Fibroblast of pulmonary artery (primary cell): ENCODE measurements at places on chromosomes 1 and 21.

GRCh38 chr1:154747380-154747739, 122.7 kb downstream of the KCNN3 start:
- no peak for DNase-seq

DNA sequence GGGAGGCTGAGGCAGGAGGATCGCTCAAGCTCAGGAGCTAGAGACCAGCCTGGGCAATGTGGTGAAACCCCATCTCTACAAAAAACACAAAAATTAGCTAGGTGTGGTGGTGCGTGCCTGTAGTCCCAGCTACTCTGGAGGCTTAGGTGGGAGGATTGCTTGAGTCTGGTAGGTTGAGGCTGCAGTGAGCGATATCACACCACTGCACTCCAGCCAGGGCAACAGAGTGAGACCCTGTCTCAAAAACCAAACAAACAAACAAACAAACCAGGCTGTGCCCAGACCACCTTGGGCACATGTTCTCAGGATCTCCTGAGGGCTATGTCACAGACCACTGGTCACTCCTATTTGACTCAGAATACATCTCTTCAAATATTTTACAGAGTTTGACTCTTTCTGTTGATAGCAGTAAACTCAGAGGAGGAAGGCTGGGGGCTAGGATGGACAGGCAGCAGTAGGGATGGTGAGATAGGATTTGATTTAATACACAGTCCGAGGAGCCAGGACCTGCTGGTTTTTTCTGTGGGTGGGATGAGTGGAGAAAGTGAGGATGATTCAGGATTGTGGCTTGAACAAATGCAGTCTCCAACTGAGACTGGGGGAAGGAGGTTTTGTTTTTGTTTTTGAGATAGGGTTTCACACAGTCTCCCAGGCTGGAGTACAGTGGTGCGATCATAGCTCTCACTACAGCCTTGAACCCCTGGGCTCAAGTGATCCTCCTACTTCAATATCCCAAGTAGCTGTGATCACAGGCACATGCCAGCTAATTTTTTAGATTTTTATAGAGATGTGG, 46.5 kb downstream of the OLFML3 start:
- no peak for DNase-seq

- no peak for DNase-seq
Measured at GRCh38 chr1:9247894-9248293, 13.3 kb downstream of the H6PD start.

- no peak for DNase-seq
Measured at GRCh38 chr1:154352245-154352580, 26.9 kb downstream of the ATP8B2 start.

DNA sequence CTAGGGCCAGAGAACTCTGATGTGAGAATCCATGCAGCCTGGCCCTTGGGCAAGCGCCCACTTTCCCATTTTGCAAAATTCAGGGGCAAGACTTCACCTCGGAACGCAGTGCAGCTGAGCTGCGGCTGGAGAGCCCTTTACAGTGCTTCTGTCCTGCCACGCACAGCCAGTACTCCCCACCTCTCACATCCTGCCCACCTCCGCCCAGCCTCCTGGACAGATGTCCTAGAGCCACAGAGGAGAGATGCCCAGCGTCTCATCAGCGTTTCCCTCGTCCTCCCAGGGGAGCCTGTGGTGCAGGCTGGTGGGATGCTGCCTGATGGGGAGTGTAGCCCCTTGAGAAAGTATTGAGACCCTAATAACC, 29.6 kb downstream of the RUNX3 start:
- DNase-seq: no peak

- no peak for DNase-seq
Measured at GRCh38 chr1:47257224-47257623, 25.2 kb upstream of the TAL1 start.

DNA sequence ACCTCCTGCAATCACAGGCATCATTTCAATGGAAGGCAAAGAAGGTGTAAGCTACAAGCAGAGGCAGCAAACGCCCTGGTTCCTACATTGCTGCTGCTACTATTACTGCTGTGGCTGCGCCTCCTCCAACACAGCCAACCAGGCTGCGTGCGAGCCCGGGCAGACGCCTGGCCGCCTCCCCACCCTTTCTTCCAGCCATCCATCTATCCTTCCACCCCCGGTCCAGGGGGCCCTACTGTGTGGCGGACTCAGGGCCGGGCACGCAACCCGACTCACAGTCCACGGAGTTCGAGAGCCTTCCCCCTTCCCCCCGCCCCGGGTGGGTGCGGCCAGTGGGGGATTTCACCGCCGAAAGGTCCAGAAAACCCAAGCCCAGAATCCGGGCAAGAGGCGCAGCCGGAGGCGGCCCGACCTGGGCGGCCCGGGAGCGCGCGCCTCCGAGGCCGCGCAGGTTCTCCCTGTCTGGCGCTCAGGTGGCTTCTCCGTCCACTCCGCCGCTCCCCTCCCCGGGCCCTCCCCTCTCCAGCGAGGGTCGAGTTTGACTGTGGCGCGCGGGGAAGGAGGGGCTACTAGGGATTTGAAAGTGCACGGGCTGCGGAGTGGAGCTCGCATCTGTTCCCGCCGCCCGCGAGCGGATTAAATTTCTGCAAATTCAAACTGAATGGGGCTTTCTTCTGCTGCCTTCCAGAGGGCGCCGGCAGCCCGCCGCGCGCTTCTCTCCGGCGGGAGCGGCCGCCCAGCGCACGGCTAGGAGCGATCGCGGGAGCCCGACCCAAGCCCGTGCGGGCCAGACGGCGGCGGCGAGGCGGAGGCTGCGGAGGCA, at the start of gene HUNK:
TSS of gene HUNK (plus strand) at position 569 of the 823 bp plus-strand sequence. CDS start 655 bp downstream, outside the sequence.
- DNase-seq: peak; percentile 7

DNA sequence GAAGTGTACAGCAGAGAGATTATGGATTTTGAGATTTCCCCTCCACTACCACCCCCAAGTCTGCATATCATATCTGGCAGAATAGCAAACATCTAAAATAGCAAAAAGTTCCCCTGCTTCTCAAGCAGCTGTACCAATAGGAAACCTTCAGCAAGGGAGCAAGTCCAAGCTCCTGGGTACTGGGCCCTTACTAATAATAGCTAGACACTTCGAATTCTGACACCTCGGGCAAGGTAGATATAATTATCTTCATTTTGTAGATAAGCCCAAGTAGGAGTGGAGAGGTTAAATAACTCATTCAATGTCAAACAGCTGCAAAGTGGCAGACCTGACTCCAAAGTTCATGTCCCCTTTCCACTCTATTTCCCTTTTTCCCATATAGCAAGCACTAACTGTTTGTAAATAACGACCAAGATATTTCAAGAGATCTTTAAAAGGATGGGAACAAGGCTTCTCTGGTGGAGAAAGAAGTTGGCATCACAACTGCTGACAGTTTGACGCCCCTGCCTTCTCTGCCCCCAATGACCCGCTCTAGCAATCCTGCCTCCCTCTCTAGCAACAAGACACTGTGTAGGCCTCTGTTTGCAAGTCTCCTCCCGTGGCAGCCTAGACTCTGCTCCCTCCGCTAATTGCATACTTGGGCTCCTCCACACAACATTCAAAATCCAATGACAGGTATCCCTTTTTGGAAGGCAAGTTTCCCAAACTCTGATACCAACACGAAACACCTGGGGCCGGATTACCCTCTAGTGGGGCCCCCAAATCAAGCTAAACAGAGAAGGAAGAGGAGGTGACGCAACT, 18.7 kb upstream of the ADAR start:
- DNase-seq: no peak

DNA sequence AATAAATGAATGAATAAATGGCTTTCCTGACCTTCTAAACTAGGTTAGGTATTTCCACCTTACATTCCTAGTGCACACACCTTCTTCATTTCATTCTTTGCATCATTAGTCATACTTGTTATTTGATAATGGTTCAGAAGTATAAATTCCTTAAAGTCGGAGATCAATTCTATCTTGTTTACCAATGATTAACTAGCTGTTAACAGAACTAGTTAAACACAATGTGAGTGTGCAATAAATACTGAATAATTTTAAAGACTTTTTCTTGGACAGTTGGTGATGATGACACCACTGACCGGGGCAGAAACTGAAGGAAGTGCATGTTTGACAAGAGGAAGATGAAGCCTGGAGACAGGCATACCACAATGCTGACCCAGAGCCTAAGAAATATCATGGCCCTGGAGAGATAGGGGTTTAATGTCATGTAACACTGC, 207.1 kb upstream of the DEPDC1 start:
- DNase-seq: no peak

- no peak for DNase-seq
Measured at GRCh38 chr21:24897883-24898282, 709.4 kb downstream of the MRPL39 start.

GRCh38 chr1:9836632-9836960, 12.8 kb upstream of the CLSTN1 start:
- no peak for DNase-seq

DNA sequence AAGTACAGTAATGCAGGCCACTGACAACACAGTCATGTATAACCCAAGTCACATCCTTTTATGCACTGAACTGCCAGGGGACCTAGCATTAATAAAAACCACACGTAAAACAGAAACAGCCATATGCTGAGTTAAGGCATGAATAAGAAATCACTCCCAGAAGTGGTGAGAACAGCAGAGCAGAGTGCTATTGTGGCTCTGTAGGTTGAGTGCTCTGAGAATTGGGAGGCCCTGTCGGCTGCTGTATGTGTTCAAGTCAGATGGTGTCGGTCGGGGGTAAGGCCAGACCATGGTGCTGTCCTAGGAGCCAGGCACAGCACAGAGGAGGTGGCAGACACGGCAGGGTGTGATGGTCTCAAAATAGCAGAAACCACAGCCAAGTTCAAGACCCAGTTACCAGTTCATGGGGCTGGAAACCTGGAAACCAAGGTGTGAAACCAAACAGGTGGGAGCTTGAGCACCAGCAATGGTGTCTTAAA, 126.6 kb upstream of the COA6 start:
- DNase-seq: no peak

- DNase-seq: peak; percentile 1
Measured at GRCh38 chr1:187763976-187764375, 935.2 kb downstream of the PLA2G4A start.

- DNase-seq: peak; percentile 48
Measured at GRCh38 chr1:200206340-200206739, 178.8 kb downstream of the NR5A2 start.

DNA sequence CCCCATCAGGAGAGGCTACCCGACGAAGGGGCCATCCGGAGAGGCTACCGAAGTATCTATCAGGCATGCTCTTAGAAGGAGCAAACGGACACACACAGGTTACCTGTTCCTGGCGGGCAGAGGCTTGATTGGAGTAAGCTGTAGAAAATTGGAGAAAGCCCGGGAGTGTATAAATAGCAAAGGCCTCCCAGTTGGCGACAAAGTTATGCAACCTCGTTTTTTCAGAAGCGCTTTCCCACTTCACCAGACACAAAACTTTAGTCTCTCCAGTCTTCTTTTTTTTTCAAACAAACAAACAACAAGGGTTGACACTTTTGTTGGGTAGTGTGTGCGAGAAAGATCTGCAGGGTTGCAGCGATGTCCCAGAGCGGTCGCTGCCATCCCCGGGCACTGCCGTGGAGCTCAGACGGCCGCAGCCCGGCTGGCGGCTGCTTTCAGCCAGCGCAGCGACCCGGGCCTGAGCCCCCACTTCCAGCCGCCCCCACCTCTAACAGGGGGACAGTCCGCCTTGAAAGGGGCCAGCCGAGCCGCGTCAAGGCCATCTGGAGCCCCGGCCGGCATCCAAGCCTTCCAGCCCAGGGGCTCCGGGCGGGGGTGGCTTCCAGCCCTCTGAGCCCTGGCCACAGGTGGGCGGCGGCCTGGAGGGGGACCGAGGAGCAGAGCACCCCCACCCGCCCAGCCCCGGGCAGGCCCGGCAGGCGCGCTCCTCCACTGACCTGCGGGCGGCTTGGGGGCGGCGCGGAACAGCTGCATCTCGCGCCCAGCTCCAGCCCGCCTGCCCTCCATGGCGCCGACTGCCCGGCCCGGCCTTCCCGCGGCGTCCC, 616 bp downstream of the MCOLN3 start:
- peak; percentile 3 for DNase-seq

DNA sequence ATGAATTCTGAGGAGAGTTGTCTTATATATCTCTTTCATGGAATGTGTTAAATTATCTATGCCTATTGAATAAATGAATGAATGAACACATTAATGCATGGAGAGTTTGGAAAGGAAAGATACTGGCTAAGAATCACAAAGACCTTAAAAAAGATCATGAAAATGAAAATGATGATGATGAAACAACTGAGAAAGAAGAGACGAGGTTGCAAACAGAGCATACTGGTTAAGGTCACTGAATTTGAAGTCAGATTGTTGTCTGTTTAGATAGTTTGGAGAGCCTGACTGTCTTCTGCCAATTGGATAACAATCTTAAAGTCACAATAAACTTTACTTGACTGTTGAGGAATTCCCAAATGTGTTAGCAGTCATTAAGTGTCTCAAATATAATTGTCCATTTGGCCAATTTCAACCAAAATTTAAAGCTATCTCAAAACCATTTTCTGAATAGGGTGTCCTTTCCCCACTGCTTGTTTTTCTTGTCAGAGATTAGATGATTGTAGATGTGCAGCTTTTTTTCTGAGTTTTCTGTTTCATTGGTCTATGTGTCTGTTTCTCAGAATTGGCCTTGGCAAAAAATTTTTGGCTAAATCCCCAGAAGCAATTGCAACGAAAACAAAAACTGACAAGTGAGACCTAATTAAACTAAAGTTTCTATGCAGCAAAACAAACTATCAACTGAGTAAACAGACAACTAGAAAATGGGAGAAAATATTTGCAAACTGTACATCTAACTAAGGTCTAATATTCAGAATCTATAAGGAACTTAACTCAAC, 132.2 kb downstream of the PTGER3 start:
- DNase-seq: no peak

GRCh38 chr1:53369034-53369750, 41.3 kb upstream of the LRP8 start:
- DNase-seq: no peak

DNA sequence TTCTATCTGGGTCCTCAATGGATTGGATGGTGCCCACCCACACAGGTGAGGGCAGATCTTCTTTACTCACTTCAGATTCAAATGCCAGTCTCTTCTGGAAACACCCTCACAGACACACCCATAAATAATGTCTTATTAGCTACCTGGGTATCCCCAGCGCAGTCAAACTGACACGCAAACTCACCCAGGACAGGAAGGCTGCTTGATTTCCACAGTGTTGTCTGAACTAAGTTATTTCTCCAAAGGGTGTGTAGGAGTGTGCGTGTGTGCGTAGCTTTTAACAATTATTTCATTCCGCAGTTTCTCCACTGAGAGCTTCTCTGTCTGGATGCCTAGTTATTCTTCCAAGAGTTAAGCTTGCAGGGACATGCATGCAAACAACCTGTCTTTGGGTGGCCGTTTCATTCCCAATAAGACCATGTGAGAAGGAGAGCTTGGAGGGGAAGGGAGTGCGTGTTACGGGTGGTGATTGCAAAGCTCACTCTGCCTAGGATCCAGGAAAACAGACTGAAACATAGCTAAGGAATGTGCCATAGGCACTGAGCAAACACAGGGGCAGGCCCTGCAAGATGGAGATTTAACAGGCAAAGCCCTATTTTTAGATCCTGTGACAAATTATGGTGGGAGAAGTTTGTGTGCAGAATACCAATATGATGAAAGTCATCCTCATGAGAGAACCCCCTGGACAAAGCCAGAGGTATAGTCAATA, 269.7 kb downstream of the DYRK1A start:
- DNase-seq: peak; percentile 76

GRCh38 chr1:109802136-109802900, 38.6 kb upstream of the EPS8L3 start:
- no peak for DNase-seq

- no peak for DNase-seq
Measured at GRCh38 chr1:211257826-211258225, 1.3 kb upstream of the RCOR3 start.
